ENCODE measurements at places on chromosomes 3 and 15.

DNA sequence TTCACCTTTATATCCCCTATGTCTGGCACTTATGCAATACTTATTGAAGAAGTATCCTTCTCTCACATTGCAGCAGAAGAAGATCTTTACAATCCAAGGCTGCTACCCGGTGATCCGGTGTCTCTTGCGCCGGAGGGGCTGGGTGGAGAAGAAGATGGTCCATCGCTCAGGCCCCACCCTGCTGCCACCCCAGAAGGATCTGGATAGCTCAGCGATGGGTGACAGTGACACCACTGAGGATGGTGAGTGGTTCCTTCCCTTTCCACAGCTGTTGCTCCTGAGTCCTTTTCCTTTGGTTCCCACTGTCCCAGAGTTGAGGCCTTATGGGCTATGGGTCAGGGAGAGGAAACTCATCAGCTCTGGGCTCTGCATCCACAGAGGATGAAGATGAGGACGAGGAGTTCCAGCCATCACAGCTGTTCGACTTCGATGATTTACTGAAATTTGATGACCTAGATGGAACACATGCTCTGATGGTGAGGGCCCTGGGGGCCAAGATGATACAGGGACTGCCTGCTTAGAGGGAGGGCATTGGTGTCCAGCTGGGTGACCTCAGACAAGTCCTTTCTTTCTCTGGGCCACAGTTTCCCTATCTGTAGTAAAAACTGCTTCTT lies 2.9 kb downstream of the TTLL3 start:
- DNase-seq = no peak

DNA sequence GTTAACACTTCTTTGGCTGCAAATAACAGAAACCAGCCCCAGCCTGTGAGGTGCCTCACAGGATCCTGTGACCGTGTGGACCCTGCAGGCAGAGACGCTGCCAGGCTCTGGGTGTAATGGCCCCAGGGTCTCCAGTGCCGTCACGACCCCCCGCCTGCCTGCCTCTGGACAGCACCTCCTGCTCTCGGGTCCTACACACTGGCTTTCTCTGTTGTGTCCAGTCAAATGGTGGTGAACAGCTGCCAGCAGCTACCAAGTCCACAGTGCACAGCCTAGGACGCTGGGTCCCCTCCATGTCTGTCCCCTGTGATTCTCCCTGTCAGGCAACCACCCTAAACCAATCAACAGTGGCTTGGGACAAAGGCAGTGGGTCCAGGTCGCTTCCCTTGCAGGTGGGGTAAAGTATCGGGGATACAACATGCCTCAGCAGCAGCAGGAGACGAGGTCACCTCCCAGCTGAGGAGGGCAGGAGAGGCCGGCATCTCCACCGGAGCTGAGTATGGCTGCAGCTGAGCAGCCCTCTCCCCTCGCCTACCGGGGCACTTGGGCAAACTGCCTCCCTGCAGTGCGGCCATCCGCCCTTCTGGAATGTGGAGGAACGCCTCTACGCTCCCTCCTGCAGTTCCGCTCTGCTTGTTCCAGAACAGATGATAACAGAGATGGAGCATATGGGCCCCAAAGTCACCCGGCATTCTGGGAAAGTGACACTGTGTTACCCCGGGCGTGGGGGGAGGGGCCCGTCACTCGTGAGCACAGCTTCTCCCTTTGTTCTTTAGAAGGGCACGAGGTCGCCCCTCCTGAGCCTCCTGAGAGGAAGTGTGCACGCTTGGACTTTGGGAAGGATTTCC lies 21.1 kb upstream of the SKOR1 start:
- DNase-seq = peak; percentile 68

DNA sequence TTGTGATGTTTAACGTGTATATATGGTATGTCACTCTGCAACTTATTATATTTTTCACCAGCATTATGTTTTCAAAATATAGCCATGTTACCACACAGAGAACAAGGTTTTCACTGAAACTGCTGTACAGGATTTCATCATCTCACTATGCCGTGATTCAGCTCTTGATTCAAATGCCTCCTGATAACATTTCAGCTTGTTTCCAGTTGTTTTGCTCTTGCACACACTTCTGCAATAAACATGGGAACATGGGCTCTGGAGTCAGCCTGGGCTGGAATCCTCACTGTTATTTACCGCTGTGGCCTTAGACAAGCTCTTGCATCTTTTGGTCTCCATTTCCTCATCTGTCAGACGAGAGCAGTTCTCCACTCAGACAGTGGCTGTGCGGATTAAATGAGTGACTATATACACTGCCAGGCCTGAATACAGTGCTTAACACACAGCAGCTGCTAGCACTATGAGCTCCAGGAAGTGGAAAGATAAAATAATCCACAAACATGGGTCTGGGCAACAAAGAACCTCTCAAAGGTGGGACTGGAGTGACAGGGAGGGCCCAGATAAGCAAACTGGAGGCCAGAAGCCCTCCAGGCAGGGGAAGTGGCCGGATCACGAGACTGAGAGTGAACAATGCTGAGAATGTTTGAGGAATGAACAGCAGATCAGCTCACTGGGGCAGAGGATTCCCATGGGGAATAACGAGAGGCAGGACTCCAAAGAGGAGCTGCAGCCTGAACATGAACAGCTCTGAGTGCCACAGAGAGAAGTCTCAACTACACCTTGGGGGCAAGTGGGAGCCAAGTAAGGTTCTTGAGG lies 17.7 kb downstream of the NTRK3 start:
- DNase-seq = no peak

GRCh38 chr3:160393346-160394008 lies 5.5 kb downstream of the IFT80 start:
- no peak for DNase-seq

DNA sequence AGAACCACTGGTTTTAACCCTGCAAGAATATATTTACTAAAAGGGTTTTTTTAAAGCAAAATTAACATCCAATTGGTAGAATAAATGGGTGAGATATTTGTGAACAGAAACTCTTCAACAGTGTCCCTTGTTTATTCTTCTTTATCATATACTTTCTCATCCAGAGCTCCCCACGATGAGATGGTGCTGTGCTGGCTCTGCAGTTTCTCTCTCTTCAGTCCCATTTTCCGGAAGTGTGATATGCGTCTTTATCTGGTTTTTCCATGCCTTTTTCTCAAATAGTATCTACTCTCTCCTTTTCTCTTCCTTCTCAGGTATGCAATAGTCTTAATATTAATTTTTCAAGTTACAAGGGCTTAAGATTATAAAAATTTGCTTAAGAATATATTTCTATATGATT lies 1.5 kb downstream of the EAF2 start:
- no peak for DNase-seq

DNA sequence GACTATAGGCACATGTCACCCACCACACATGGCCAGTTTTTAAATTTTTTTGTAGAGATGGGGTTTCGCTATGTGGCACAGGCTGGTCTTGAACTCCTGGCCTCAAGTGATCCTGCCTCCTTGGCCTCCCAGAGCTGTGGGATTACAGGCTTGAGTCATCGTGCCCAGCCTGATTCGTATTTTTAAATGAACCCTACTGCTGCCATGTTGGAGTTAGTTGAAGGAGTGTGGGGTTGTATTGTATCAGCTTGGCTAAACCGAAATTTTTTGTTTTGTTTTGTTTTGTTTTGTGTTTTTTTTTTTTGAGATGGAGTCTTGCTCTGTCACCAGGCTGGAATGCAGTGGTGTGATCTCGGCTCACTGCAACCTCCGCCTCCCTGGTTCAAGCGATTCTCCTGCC lies 11.8 kb upstream of the ZNF770 start:
- DNase-seq = no peak

DNA sequence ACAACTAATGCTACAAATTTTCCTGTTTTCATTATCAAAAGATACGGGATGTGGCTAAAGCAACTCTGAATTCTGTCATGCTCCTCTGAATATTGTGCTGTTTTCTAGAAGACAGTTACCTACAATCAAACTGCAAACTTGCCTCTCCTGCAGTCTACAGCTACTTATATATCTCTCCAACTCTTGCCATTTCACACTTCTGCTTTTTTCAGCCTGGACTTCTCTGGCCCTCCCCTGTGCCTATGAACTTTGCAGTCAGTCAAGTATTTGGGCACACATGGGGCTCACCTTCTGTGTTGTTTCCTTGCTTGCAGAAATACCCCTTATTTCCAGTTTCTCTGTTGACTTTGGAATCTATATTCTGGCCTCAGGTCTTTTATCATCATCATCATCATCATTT lies 575.6 kb downstream of the GRM7 start:
- no peak for DNase-seq

- peak; percentile 98 for DNase-seq
Observed at GRCh38 chr3:179037351-179037750, 34.3 kb downstream of the ZMAT3 start.

DNA sequence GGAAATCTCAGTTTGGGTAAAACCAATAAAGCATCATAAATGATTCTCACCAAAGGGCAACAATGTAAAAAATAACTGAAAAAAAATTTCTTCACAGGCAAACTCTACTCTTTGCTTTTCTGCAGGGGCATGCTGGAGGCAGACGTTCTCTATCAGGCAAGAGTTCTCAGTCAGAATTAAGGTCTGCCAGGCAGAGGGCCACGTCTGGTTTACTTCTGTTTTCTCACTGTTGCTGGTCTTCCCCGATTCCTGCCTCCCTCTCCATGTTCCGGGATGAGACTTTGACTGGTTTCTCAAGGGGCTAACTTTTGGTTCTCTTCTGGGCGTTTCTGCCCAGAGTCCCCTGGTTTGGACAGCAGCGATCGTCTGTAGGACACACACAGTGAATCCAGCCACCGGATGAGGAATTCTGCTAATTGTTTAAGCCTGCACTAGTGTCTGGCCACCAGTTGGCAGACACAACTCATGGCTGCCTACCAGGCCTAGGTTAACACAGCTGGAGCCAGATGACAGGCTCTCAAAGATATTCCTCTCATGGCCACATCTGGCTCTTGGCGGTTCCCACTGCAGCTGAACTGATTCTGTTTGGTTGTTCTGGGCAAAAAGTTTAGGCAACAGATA lies 273.1 kb downstream of the FOXP1 start:
- DNase-seq = no peak

GRCh38 chr3:48595526-48596121 lies 495 bp upstream of the COL7A1 start:
- no peak for DNase-seq

GRCh38 chr15:50148362-50148963 lies 29.4 kb upstream of the ATP8B4 start:
- no peak for DNase-seq

GRCh38 chr3:18425641-18426257 lies 610 bp upstream of the SATB1 start:
- peak; percentile 88 for DNase-seq

- no peak for DNase-seq
Observed at GRCh38 chr3:98982351-98982750, 80.9 kb upstream of the DCBLD2 start.

GRCh38 chr3:124761250-124761796 lies 31.1 kb downstream of the UMPS start:
- DNase-seq = no peak

DNA sequence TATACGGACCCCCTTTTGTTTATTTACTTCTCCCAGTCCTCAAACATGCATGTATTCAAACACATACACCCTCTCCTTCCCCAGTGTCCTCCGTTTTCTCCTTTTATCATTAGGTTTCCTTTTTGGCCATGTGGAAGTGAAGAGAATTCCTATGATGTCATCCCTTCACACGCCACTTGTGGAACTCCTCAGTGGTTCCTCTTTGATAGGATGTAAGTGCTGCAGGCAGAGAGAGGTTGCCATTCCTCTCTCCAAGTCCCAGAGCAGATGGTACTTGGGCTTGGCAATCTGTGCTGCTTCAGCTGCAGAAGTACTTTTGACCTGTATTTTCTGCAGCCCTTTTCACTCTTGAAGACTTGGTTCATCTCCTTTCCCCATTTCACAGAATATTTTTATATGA lies 32.9 kb upstream of the CRTC3 start:
- no peak for DNase-seq

DNA sequence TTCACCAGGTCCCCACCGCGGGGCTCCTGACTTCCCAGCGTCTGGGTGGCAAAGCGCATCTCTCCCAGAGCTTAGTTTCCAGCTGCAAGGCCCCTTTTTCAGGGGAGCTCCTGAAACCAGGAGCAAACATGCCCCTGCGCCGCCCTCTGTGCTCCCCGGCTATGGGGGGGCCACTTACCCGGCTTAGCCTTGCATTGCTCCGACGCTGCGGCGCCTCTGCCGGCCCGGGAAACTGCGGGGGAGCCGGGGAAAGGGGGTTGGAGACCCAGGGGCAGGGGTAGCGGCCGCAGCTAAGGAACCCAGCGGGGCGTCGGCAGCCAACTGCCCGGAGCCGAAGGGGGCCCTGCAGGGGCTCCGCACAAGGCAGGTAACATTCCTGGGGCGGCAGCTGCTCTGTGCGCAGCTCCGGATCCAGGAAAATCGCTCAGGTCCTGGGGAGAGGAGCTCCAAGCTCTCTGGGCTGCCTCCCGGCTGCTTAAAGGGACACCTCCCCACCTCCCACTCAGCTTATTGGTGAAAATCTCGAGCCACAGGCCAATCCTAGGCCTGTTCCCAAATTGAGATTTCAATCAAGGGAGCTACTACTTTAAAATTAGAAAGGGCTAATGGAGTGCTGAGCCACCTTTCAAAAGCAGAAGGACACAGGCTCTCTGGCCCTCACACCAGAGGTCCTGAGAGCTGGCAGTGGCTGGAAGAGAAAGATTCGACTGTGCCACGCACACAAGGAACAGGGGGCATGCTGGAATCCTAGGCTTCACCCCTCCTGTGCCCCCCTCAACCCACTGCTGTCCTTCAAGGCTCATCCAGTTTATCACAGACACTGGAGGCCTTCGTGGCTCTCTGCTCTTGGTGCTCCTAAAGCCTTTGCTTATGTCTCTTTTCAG lies 42.7 kb upstream of the PRICKLE2 start:
- DNase-seq = no peak

GRCh38 chr15:84656972-84657371 lies 1.0 kb downstream of the NMB start:
- DNase-seq = no peak

DNA sequence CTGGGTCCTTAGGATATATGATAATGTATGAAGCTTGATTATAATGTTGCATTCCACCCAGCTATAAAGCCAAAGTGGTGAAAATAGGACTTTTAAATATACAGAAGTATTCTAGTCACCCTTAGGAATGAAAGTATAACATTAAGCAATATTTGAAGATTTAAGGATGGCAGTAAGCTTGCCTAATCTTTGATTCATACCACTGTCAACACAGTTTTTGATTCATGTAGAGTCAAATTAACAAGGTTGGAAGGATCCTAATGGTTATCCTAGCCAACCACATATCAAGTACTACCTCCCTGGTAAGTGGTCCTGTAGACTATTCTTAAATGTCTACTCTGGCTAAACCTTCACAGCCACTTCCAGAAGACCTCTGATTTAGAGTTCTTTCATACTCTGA lies 18.6 kb downstream of the ARIH1 start:
- no peak for DNase-seq

- DNase-seq = no peak
Observed at GRCh38 chr15:65399001-65399706, 21.4 kb upstream of the IGDCC3 start.

Data from chondrocyte (in vitro differentiated cells).